Umbilical cord (tissue), 2 donors: ENCODE measurements at places on chromosomes 7 and 10.

DNA sequence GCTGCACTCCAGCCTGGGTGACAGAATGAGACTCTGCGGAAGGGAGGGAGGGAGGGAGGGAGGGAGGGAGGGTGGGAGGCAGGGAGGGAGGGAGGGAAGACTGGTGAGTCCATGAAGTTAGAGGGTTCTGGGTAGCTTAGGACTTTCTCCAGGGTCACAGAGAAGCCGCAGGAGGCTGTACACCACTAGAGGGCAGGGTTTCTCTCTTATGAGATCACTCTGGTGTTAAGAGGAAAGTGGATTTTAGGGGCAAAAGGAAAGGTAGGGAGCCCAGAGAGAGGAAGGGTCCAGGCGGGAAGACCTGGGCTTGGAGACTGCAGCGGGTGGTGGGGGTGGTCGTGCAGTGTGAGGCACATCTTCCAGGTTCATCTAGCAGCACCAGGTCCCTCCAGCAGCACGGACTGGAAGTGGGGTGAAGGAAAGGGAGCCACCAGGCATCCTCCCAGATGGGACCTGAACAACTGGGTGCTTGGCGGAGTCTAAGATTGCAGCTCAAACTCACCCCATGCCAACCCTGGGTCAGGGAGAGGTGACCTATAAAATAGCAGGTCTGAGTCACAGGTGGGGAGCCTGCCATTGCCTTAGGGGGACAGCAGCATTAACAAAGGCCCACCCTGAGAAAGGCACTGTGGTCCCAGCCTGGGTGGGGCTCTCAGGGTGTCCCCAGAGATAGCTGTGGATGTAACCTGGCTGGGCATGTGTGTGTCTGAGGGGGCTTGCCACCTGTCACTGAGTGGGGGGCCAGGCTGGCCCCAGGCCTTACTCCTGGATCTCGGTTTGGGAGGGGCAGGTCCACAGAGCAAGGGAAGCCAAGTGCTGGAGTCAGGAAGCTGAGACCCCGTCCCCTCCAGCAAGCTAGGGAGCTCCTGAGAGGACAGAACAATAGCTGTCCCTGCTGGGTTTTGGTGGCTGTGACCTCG, 48.5 kb upstream of the SLC29A3 start:
- DNase-seq = peak; percentile 78

GRCh38 chr7:137591421-137591837, 247.9 kb upstream of the PTN start:
- peak; percentile 56 for DNase-seq

- DNase-seq = no peak
Measured at GRCh38 chr10:58219875-58220274, 47.8 kb downstream of the IPMK start.

DNA sequence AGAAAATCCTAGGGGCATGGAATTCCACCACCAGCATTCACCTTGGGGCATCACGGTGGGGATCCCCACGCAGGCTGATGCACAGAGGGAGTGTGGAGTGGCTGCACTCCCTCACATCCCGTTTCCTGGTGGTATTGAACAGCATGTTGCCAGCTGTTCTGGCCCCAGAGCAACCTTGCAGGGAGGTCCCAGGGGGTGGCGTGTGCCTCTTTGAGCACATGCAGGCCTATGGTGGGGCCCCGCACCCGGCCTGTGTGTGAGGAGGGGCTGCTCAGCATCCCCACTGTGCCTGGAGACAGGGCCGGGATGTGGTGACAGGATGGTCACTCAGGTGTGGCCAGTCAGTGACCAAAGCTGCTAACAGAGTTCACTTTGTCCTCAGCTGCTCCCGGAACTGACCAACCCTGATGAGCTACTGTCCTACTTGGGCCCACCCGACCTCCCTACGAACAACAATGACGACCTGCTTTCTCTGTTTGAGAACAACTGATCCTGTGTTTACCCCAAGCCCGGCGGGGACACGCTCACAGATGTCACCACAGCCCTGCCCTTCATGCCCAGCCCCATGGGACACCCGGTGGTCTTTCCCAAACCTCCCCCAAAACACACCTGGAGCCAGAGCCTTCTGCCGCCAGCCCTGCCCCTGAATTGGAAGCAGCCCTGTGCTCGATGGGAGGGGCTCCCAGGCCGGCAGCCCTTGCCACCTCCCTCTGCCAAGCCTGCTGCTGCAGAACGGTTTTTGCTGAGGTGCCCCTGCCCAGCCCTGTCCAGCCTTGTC, 18.7 kb downstream of the ZMIZ2 start:
- no peak for DNase-seq

- DNase-seq = no peak
Measured at GRCh38 chr10:33067481-33067880, 109.5 kb upstream of the ITGB1 start.

GRCh38 chr10:122293156-122293960, 22.3 kb downstream of the BTBD16 start:
- DNase-seq = no peak

GRCh38 chr7:85770332-85770731, 583.5 kb upstream of the SEMA3D start:
- DNase-seq = no peak
